ENCODE measurements at places on chromosomes 13 and 19.

GRCh38 chr13:23856008-23856750, 33.0 kb downstream of the MIPEP start:
- DNase-seq, result no peak

GRCh38 chr19:3639479-3639878, 12.9 kb upstream of the CACTIN start:
- DNase-seq, result no peak

- DNase-seq, result peak; percentile 44
Observed at GRCh38 chr13:111474136-111475002, 153.9 kb downstream of the TEX29 start.

DNA sequence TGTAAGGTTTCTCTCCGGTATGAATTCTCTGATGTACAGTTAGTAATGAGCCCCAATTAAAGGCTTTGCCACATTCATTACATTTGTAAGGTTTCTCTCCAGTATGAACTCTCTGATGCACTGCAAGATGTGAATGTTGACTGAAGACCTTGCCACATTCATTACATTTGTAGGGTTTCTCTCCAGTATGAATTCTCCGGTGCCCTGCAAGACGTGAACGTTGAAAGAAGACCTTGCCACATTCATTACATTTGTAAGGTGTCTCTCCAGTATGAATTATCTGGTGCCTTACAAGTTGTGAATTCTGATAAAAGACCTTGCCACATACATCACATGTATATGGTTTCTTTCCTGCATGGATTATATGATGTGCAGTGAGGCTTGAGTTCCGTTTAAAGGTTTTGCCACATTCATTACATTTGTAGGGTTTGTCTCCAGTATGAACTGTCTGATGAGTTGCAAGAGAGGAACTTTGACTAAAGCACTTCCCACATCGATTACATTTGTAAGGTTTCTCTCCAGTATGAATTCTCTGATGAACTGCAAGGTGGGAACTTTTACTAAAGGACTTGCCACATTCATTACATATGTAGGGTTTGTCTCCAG, 17.7 kb upstream of the ZNF432 start:
- no peak for DNase-seq

DNA sequence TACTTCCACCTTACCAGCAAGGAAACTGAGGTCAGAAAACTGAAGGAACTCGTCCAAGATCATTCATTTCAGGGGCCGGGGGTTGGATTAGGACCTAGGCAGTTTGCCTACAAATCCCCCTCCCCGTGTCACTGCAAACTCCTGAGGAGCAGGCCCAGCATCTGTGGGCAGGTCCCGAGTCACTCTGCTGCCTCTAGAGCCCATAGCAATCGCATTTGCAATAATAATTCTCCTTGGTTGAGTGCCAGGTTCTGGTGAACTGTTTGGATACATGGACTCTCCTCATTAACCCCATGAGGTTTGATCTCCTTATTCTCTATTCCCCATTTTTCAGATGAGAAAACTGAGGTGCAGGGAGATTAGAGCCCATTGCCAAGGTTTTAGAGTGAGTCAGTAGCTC, 903 bp downstream of the PIN1 start:
- peak; percentile 52 for DNase-seq

DNA sequence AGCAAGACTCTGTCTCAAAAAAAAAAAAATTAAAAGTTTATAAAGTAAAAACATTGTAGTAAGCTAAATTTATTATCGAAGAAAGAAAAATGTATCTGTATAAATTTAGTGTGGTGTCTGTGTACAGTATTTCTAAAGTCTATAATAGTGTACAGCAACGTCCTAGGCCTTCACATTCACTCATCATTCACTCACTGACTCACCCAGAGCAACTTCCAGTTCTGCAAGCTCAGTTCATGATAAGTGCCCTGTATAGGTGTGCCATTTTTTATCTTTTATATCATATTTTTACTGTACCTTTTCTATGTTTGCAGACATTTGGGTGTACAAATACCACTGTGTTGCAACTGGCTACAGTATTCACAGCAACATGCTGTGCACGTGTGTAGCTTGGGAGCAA, 118.1 kb downstream of the TNFRSF19 start:
- no peak for DNase-seq

DNA sequence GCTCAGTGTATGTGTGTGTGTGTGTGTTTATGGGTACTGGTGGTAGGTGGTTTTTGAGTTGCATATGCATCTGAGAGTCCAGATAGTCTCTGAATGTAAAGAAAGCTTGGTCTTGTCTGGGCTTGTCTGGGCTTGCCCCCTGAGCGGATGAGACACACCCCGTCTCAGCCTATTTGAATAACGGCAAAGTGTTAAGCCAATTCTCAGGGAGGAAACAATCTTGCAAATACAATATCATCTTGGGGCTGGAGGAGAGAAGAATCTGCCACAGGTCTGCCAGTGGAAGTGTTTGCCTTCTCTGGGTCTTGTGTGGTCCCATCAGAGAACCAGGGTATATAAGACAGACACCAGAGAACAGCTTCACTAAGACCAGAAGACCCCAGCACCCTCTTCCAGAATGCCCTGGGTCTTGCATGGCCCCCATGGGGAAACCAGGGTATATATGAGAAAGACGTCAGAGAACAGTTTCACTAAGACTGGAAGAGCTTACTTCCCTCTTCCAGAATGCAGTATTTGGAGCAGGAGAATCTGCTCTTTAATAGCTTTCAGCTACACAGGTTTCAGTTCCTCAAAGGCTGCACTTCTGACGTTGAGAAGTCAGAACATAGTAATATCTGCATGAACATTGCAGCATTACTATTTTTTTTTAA, 13.3 kb downstream of the CD70 start:
- DNase-seq, result peak; percentile 30

GRCh38 chr13:39486758-39487157, 116.2 kb downstream of the LHFPL6 start:
- no peak for DNase-seq

DNA sequence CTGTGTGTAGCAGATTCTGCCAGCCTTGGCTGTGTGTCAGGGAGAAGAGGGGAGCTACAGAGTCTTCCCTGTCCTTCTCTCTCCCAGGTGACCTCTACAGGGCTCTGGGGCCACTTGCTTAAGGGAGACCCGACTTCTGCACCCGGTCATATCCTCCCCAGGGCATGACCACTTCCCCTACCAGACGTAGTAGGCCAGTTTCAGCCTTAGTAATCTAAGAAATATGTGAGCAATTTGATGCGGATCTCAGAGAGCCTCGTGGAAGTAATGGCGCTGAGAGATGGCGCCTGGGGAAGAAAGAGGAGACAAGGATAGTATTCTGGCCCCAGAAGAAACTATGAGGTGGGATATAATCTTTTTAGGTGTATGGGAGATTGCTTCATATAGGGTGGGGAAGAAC, 41.9 kb downstream of the NFIX start:
- DNase-seq, result peak; percentile 85

DNA sequence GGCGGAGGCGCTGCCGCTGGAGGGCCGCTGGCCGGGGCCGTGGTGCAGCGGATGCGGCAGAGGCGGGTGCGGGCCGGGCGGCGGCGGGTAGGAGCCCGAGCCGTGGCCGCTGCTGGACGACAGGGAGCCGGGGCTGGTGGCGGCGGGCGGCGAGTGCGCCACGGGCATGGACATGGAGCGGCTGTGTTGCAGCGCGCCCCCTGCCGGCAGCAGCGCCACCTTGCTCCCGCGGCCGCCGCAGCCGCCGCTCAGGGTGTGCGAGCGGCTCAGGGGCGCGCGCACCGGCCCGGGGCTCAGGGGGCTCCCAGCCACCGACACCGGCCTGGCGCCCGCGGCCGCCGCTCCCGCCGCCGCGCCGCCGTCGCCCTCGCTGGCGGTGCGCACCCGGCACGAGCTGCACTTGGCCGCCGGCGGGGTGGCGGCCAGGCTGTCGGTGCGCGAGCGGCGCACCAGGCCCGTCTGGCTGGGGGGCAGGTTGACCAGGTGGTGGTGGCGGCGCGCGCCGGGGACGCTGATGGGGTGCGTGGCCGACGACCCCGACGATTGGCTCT, 1.7 kb downstream of the IRS2 start:
- DNase-seq, result peak; percentile 57

- peak; percentile 25 for DNase-seq
Observed at GRCh38 chr13:100608906-100609305, 20.3 kb upstream of the GGACT start.

DNA sequence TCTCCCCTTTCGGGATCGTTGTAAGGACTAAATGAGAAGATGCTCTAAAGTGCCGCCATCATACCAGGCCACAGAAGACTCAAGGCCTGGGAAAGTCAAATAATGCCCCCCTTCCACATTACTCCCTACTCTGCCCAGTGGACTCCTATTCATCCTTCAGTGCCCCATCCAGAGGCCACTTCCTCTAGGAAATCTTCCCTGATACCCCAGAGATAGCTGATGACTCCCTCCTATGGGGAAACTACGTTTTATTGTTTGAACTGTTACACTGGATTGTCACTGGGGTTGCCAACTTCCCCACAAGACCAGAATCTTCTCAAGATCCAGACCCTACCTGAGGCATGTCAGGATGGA, 14.2 kb downstream of the MEIS3 start:
- DNase-seq, result no peak

DNA sequence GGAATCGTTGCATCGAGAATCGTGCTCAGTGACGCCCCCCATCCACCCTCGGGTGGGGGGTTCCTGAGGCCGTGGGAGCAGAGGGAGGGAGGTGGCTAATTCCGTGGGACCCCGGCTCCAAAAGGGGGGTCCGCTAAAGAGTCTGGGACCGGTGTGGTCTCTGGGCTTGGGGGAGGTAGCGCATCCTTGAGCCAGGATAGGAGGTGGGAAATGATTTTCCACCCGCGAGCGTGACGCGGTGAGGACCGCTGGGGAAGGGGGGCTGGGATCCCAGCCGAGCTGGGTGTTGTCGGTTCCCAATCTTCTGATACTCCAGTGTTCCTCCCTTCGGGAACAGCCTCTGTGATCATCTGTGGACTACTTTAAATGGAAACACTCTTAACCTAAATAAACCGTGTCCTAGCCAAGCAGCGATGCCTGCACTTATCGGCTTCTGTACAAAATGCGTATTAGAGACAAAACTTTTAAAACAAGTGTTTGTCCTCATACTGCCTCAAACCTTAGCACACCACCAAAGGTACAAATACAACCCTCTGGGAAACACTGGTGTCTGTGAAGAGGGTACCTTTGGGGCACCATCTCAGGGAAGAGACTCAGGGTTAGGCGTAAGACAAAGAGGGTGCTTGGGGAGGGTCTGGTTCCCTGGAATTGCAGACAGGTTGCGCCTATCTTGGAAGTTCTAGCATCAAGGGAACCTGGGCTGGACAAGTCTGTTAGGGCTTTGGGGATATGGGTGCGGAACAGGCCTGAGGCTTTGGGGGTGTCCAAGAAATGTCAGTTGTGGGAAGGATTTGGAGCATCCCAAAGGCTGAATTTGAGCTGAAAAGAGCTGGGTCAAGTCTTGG, 16.0 kb downstream of the KCNC3 start:
- DNase-seq, result no peak

All from fibroblast of the aortic adventitia (primary cell).